Right ventricle myocardium inferior (tissue), 1 donor: ENCODE measurements at places on chromosomes 4 and X. TPM values are rescaled to one million over a fixed set of nuclear protein-coding genes. Genes with fewer than 3 reads are reported as not detected.

AKAP4 gene
- total RNA-seq: not detected

DNA sequence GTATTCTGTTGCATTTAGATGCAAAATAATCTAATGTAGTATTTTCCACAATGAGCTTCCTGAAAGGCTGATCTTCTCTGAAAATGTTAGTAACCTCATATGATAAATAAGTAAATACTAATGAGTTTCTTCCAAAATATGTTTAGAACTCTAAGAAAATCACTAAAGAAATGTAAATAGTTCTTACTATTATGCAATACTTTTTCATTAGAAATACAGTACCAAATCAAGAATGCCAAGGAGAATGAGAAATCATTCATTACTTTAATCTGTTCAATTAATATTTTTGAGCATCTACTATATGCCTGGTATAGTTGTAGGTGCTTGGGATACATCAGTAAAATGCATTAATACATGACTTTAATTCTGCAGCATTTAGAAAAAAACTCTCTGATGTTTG lies 130.6 kb downstream of the IL1RAPL1 start:
- no peak for DNase-seq

LDB2 gene
- 34.3 TPM for total RNA-seq

DNA sequence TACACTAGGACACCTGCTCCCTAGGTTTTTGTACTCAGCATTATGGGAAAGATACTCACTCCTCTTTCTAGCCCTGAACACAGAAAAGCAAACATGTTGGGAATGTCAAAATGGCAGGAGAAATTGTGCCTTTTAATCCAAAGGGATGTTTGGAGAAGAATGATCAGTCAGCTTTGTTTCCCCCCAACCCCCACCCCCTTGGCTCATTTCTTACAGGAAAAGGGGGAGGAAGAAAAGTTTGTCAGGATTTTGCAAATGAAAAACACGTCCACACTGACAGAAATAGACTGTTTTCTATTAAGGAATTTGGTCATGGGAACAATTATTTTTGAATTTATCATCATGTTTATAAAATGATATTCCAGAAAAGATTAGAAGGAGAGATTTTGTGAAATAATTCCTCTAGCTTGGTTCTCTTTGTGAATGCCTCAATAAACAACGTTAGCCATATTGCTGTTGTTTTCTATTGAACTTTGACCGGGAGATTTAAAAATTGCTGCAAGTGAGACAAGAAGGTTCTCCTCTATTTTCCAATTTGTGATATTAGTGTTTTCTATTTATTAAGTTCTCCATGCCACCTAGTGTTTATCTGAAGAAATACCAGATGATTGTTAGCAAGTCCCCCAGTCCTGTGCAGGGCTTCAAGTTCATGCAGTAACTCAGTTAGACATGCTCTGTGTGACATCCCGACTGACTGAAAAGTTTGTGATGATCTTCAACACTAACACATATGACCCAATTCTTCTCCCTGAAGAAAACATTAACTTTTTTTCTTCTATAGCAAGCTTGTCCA lies 31.3 kb upstream of the TFDP3 start:
- no peak for DNase-seq

PNMA6A gene
- total RNA-seq: 2.2 TPM
